ENCODE measurements at places on chromosomes 6 and 20.

- DNase-seq: no peak
Observed at GRCh38 chr20:37984018-37984785, 49.1 kb downstream of the TTI1 start.

- no peak for DNase-seq
Observed at GRCh38 chr6:113352029-113352801, 504.9 kb upstream of the MARCKS start.

DNA sequence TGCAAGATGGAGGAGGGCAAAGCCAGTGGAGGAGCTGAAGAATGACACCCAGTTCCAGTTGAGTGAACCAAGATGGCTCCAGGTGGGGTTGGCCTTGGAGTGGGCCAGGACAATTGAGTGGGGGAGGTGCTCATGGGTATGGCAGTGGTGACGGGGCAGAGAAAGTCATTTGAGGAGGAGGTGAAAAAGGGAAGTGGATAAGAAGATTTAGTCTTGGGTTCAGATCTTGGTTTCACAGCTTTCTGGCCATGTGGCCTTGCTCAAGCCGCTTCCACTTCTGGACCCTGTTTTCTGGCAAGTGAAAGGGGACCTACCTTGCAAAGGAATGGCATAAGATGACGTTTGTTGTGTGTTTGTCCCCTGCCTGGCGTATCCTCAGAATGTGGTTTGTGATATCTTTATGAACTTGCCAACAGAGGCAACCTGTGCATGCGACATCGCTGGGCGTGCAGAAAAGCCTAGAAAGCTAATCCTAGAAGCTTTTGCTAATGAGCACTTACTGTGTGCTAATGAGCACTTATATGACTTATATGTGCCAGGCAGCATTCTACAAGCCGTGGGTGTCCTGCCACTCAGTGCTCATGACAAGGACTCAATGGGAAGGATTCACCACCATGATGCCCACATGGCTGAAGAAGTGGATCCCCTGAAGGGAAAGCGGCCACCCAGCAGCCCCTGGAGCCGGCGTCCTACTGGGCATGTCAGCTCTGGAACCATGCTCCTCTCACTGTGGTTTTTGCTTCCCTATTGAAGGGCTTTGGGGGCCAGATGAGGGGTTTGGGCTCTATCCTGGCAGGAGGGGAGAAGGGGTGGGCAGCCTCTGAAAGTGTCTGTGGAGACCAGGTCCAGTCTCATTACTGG is 23.6 kb upstream of the STX16 start:
- no peak for DNase-seq

- no peak for DNase-seq
Observed at GRCh38 chr6:16179970-16180431, 51.1 kb downstream of the MYLIP start.

DNA sequence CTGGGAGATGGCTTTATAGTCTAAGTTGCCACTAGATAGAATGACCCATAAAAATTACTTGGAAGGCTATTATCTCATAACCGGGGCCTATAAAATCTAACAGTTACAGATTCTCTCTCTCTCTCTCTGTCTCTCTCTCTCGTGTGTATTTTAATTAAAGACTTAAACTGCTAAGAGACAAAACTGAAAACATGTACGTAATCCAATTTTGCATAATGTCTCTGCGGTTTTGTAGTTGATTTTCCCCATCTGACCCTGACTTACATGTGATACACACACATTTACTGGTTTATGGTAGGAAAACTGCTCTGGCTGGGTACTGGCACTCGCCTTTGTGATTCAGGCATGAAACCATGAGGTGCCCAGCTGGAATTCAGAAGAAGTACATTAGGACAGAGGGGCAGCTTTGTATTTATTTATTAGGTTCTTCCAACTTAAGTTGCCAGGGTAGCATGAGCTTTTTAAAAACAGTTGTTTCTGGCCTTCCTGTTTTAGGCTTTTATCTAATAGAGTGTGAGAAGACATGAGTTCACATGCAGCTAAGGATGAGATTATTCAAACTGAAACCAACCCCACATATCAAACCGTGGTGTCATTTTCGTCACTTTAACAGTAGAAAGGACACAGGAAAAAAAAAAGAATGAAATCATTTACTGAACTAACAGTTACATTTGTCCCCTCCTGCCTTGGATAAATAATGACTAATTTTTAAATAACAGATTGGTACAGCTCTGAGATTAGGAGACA is 182.5 kb downstream of the GMPR start:
- DNase-seq: no peak
